ENCODE measurements at places on chromosomes 4 and X.

- no peak for DNase-seq
Observed at GRCh38 chrX:926991-927390, 285.5 kb downstream of the CRLF2 start.

- DNase-seq, result no peak
Observed at GRCh38 chr4:87783781-87784180, 15.6 kb upstream of the IBSP start.

- DNase-seq, result no peak
Observed at GRCh38 chrX:131225078-131225477, 64.0 kb downstream of the IGSF1 start.

- no peak for DNase-seq
Observed at GRCh38 chr4:54843946-54844345, 186.2 kb downstream of the KIT start.

DNA sequence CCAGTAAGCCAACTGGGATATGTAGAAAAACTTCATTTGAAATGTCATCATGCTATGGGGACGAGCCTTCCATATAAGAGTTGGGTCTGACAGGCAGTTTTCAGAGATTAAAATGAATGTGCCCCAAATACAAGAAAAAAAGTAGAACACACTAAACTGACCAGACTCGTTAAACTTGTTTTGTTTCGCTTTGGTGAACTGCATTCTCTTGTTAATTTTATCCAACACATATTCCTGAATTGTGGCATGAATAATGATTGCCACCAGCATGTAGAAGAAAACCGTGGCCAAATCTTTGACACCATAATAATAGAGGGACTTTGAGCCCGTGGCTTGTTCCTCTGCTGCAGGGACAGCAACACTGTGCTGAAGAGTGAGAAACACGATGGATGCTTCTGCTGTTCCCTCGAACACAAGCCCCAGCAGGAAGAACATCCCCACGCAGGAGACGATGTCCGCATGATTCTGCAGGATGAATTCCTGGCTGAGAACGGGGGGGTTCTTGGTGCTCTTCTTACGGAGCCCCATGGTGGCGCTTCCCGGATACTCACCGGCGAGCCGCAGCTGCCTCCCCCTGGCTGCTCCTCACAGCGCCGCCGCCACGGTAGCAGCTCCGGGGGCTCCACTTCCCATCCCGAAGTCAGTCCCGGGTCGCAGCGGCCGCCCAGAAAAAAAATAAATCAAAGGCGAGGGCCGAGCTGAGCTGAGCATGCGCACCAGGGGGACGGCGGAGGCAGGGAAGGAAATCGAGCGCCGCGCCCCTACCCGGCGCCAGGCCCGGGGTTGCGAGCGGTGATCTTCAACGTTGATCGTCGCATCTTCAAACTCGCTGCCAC, at the start of gene TRAM1L1:
TSS of gene TRAM1L1 (minus strand) at position 711 of the 836 bp plus-strand sequence. CDS start at position 528, 183 bp downstream.
- DNase-seq, result peak; percentile 42

DNA sequence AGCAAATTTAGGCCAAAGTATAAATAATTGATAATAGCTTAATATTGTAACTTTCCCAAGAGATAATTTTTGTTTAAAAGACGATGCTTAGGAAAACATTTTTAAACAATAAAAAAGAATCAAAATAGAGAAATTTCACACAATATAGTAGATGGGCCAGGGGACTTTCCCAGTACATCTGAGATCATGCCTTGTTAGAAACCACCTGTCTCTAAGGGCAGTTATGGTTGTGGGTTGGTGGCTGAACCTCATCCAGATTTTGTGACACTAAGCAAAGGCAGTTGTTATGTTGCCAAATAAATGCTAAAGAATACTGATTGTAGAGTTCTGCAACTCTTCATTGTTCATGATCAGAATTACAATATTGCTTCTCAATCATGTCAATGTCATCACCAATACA, 270.6 kb downstream of the BANK1 start:
- no peak for DNase-seq

DNA sequence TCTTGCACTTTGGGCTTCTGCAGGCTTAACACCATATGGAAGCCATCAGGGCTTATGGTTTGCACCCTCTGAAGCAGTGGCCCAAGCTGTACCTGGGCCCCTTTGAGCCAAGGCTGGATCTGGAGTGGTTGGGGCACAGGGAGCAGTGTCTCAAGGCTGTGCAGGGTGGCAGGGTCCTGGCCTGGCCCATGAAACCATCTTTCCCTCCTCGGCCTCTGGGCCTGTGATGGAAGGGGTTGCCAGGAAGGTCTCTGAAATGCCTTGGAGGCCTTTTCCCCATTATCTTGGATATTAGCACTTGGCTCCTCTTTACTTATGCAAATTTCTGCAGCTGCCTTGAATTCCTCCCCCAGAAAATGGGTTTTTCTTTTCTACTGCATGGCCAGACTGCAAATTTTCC, 134.7 kb upstream of the USP9X start:
- DNase-seq, result no peak

GRCh38 chrX:151873096-151873495, 39.6 kb upstream of the MAGEA4 start:
- no peak for DNase-seq

DNA sequence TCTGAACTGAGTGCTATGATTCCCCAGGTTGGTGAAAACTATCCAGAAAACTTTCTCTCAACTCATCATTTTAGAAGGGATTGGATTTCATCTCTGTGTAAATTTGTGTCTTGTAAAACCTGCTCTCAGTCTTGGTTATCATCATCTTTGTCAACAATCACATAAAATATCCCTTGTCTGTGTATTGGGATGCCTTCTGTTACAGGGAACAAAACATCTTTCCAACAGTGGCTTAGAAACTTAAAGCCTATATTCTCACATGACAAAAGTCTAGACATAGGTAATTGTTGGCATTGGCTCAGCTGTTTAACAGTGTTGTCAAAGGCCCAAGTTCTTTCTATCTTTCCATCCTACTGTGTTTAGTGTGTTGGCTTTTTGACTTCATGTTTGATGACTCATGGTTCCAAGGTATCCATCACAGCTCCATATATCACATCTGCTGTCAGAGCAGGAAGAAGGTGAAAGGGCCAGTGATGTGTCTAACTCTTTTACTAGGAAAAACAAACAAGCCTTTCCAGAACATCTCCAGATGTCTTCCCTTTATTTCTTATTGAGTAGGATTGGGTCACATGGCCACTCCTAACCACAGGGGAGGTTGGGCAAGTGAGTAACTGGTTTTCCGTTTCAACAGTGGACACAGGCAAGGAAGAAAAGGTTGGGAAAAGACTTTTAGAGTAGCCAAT, 65.0 kb downstream of the PHEX start:
- DNase-seq, result peak; percentile 67

DNA sequence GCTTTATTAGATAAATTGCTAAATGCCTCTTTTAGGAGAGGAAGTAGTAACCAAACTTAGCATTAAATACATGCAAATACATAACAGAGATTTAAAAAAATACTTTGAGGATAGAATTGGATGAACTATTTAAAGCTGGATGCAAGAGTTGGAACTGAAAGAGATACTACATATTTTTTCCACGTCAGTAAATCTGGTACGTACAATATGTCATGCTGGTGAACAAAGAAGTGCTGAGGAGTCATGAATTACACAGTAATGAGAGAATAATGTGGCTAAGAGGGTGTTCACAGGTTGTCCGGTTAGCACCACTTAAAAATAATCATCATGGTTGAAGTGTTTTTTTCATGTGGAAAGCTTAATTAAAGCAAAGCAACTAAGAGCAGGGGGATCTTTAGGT, 184.1 kb upstream of the FRMPD4 start:
- no peak for DNase-seq

- DNase-seq, result no peak
Observed at GRCh38 chr4:99640676-99641075, 17.0 kb downstream of the C4orf54 start.

DNA sequence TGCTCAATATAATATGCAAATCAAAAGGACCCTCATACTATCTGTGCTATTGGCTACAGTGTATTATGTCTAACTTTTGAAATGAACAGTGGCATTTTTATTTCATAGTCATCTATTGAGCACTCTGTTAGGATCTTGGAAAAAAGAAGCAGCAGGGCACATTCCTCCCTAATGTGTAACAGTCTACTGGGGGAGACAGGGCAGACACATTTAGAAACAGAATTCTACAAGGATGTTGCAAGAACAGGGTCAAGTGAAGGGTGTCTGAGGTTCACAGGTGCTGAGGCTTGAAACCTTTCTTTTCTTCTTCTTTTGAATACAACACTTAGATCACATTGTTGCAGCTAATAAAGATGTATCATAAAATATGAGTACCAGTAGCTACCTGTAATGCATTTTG, 129.7 kb upstream of the SLC4A4 start:
- DNase-seq, result no peak

- DNase-seq, result no peak
Observed at GRCh38 chr4:1521821-1522361, 115.6 kb upstream of the NKX1-1 start.

- DNase-seq, result no peak
Observed at GRCh38 chrX:38841750-38842149, 40.5 kb downstream of the MID1IP1 start.

Data from AG04450 (cell line).